Naive thymus-derived CD8-positive, alpha-beta T cell (primary cell): ENCODE measurements at places on chromosomes 5 and 9. TPM values are rescaled to one million over a fixed set of nuclear protein-coding genes. Genes with fewer than 3 reads are reported as not detected.

DNA sequence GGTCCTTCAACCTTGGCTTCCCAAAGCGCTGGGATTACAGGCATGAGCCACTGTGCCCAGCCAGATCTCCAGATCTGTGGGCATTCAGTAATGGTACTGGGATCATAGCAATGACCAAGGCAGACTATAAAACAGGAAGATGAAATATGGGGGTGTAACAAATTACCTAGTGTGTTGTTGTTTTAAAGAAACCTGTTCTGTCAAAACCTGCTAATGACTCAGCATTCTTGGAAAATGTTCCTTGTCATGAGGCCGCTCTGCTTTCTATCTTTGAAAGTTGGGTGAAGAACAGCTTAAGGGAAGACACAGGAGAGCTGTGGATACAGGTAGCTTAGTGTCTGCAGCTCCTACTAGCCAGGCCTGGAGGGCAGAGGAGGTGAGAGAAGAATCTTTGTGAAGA is 19.4 kb downstream of the TARS1 start:
- no peak for DNase-seq

GRCh38 chr9:110282018-110282738 is 25.9 kb upstream of the TXN start:
- DNase-seq, result no peak

- DNase-seq, result no peak
Measured at GRCh38 chr9:21015129-21015815, 16.2 kb downstream of the HACD4 start.

DNA sequence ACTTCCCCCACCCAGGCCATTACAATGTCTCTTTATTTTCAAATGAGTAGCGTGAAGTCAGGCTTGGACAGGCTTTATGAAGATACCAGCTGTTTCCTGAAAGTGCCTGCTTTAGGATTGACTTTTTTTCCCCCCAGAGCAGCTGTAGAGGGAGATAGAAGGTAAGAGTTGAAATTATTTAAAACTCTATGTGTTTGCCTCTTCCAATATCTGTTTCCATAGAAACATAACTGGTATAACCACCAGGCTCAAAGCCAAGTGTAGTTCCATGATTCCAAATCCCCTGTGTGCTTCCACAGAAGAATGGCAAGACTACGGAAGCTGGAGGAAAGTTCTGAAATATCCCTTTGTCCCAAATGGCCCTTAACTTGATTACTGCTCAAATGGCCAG is 87.4 kb upstream of the TBC1D2 start:
- no peak for DNase-seq

GRCh38 chr5:976849-977751 is 31.5 kb upstream of the NKD2 start:
- no peak for DNase-seq

GRCh38 chr5:154786414-154786813 is 31.2 kb downstream of the LARP1 start:
- DNase-seq, result no peak

DNA sequence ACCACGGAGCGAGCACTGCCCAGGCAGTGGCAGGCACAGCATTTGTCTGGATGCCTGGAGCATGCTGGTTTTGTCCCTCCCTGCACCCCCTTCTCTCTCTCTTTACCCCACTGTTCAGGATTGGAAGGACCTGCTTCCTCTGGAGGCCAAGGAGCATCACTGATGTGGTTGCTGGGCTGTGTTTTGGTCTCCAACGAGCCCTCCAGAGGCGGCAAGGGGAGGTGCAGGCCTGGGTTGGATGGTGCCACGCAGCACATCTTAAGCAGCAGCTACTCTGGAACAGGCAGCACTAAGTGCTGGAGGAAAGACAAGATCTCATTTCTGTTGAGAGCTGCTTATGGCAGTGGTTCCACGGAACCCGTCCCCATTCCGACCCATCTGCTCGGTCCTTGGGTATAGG is 139.6 kb downstream of the CMYA5 start:
- DNase-seq, result no peak

GRCh38 chr9:115649991-115650472 is 503.6 kb upstream of the PAPPA start:
- DNase-seq, result no peak

- no peak for DNase-seq
Measured at GRCh38 chr9:92666236-92666635, 3.7 kb downstream of the IPPK start.

DNA sequence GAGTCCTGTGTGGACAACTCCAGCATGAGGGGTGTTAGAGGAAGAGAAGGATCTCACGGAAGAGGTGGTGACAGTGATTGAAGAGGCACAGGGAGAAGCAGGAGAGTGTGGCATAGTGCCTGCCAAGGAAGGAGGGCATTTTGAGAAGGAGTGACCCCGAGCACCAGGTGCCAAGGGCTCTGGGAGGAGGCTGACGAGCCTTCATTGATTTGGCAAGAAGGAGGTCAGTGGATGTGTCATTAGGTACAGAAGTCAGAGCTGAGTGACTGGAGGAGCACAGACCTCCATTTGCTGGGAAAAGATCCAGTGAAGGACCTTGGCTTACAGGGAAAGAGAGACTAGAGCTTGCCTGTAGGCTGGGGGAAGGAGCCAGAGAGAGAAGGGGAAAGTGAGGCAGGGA is 70.3 kb upstream of the ANGPTL2 start:
- no peak for DNase-seq

DNA sequence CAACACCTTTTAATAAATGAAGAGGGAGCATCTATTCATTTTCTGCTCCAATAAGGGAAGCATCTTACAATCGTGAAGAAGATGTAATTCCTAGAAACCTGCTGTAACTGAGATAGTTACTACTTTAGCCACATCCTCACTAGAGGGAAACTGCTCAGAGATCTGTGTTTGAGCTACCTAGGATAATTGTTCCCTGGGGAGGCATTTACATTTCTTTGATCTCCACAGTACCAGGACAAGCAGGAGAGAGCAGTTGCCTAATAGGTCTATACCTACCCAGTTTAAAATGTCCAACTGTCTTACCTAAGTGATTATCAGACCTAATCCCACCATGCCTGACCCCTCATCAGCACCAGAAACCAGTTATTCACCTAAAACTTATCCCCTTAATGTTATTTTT is 196.9 kb downstream of the TUSC1 start:
- DNase-seq, result no peak

GRCh38 chr5:176441921-176442323 is 6.3 kb upstream of the FAF2 start:
- DNase-seq, result no peak

Gene SLC27A4
- polyA plus RNA-seq, result 7.0 TPM

Gene GDNF
- not detected for polyA plus RNA-seq

Gene CD274
- polyA plus RNA-seq, result 1.6 TPM

Gene LHX3
- not detected for polyA plus RNA-seq

Gene NUTM2G
- polyA plus RNA-seq, result 0.19 TPM
